ENCODE measurements at places on chromosomes 5 and 9. TPM values are rescaled to one million over a fixed set of nuclear protein-coding genes. Genes with fewer than 3 reads are reported as not detected.
A peak's percentile ranks its signal among the peaks of the same experiment; 100 is the strongest.

GRCh38 chr9:133930046-133930681, 62.0 kb downstream of the VAV2 start:
- no peak for DNase-seq

GRCh38 chr9:115291841-115292240, 173.9 kb upstream of the TNC start:
- DNase-seq: peak; percentile 86

- DNase-seq: no peak
These were observed 2.7 kb upstream of the TRIM52 start for GRCh38 chr5:181263633-181264032.

Gene MACIR
- 54.5 TPM for total RNA-seq

Gene CCDC180
- total RNA-seq: 2.0 TPM

DNA sequence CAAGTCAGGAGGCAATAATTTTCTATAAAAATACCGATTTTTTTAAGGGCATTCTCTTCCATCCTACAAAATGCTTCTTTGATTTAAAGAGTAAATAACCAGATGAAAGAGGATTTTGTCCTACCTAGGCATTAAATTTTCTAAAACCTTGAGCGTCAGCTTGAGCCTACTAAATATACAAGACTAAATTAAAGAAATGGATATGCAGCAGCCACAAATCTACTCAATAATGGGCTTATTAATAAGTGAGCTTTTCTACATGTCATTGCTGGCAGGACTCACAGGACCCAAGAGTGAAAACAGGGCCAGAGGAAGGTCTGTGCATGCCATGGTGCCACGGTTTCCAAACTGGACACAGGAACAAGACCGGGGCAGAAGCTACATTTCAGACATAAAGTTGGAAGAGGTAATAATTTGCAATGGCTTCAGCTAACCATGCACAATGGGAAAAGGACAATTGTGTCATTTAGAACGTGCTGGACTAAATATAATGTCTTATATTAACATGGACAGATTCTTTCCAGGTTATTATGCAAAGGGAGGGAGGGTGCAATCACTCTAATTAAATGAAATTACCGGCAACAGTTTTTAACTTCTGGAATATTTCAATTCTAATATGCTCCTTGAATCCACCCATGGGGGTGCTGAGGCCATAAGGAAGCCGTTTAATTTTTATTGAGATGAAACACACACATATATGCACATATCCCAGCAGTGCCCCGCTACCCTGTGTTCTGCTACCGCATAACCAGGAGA, 5.2 kb downstream of the WHRN start:
- DNase-seq: no peak

DNA sequence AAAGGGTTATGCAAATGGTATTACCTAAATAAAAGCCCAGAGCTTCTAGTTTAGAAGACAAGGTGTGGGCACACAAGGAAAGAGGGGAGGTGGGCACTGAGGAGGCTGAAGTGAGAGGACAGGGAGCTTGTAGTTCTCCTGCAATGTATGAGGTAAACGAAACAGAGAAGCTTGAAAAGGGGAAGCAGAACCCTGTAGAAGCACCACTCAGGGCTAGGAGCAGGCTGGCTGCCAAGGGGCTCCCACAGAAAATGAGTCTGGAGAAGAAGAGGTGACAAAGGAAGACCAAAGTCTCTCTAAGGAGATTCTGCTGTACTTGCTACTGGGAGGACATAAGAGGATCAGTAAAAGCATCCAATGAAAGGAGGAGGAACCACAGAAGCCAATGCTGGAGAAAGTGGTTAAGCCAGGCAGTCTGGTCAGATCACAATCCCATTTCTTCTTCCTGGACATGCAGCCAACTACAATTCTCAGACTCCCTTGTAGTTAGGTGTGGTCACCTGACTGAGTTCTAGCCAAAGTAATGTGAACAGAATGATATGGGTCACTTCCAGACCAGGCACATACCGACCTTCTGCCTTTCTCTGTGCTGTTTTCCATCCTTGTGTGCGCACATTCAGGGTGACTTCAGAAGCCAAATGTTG, 174.5 kb upstream of the MAP3K1 start:
- DNase-seq: peak; percentile 32

Gene NSMF
- total RNA-seq: 39.9 TPM

DNA sequence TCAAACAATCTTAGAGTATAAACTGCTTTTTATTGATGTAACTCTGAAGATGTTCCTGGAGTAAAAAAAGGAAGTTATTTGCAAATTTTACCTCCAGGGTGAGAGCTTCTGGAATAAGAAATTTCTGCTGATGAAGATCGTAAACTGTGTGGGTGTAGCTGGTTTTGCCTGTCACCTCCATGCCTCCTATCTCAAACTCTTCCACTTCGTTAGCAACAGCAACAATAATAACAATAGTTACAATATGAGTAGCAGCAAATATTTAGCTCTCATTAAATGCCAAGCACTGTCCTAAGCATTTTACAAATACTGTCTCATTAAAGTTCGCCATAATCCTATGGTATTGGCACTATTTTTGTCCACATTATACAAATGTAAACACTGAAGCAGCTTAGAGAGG, 57.9 kb downstream of the GCNT1 start:
- DNase-seq: no peak

GRCh38 chr5:170277867-170278281, 19.7 kb downstream of the LCP2 start:
- no peak for DNase-seq

Gene SMIM33
- 3.7 TPM for total RNA-seq

- DNase-seq: no peak
These were observed 162.1 kb upstream of the PCSK5 start for GRCh38 chr9:75728391-75728790.

Gene ATP10B
- total RNA-seq: 137 TPM

DNA sequence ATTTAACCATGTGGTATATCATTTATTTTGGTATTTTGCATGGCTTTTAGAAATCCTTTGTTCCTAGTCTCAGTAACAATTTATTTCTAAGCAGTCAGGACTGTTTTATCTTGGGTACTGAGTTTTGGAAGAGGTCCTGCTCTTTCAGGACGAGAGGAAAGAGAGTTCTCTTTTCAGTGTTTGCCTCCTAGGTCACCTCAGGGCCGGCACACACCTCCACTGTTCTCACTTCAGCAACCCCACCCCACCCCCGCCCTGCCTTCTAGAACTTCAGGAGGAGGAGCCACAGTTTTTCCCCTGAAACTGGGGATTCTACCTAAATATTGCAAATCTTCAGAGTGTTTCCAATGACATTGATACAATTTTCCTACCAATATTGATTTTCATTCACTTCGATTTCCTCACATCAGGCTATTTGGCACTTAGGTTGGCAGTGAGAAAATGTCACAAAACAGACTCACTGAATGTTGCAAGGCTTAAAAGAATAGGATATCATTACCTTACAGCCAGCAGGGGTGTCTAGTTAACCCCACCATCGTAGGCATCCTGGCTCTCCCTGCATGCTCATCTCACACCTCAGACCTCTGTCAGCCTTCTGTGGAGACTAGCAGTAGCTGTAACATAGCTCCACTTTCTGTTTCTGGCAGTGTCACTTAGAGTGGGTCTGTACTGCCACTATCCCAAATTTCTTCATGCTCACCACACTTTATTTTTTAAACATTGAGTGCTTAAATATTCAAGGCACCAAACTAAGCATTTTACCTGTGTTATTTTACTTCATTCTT, 5.4 kb downstream of the IGIP start:
- no peak for DNase-seq

Gene FOXD4L6
- total RNA-seq: not detected

GRCh38 chr5:116502616-116503015, 72.0 kb downstream of the SEMA6A start:
- no peak for DNase-seq

GRCh38 chr5:152622628-152623027, 217.5 kb upstream of the NMUR2 start:
- no peak for DNase-seq

DNA sequence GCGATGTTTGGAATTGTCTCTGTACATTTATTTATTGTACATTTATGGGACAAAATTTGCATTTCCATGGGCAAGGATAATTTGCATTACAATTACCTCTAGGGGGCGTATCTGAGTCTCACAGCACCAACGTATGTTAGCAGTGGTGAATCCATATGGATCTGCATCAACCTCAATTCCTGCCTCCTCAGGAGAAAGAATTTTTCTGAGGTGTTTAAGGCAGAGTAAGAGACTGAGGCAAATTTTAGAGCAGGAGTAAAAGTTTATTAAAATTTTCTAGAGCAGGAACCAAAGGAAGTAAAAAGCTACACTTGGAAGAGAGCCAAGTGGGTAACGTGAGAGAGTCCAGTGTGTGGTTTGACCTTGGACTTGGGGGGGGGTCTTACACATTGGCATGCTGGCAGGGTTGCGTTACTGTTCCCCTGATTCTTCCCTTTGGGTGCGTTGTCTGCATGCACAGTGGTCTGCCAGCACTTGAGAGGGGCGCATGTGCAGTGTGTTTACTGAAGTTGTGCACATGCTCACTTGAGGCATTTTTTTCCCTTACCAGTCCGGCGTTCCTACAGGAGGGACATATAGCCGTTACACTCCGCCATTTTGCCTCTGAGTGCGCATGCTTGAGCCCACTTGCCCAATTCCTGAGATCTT, 21.0 kb upstream of the RAB14 start:
- no peak for DNase-seq

Measured in left colon (tissue), 2 donors.